OCI-M1 (cell line): ENCODE measurements at places on chromosomes 3 and 15.

GRCh38 chr3:147410526-147411237 is 1.5 kb downstream of the ZIC1 start:
- DNase-seq, result no peak

DNA sequence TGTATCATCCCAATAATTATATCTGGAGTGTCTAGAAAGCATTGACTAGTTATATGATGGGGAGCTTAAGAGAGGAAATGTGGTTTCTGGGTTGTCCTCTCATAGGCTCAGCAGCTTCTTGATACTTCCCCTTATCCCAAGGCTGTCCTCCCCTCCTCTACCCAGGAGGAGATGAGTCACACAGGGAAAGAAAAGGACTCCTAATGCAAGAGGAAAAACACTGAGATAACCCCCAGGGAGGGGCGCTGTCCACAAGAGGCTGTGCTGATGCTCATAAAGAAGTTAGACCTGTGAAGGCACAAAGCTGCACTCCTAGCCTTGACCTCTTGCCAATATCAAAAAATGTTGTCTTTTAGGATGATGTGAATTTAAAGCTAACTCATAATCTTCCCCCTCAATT is 28.8 kb upstream of the GYG1 start:
- peak; percentile 58 for DNase-seq

GRCh38 chr15:35141743-35142471 is 56.8 kb upstream of the NANOGP8 start:
- DNase-seq, result peak; percentile 80

DNA sequence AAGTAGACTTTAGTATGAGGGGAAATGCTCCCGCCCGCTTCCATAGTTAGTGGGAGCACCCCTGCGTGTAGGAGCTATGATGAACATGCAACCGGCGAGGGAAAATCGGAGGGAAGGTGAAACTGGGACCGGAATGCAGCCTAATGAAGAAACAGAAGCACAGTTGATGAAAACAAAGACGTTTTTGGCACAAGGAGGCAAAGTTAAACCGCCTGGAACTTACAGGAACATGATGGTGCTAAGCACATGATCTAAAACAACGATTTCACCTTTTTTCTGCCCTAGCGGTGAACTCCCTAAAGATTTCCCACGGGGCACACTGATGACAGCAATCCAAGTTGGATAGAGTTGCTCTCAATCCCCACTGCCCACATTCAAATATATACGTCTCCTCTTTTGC is 49.4 kb upstream of the SPATA12 start:
- DNase-seq, result no peak

- DNase-seq, result no peak
These were observed 37.6 kb upstream of the SLC22A13 start for GRCh38 chr3:38227989-38228388.

- DNase-seq, result peak; percentile 77
These were observed 17.7 kb downstream of the PTH1R start for GRCh38 chr3:46895204-46895660.

GRCh38 chr3:111152496-111152895 is 80.9 kb downstream of the NECTIN3 start:
- no peak for DNase-seq

- DNase-seq, result no peak
These were observed 126.9 kb upstream of the CNTN4 start for GRCh38 chr3:1971780-1972179.

DNA sequence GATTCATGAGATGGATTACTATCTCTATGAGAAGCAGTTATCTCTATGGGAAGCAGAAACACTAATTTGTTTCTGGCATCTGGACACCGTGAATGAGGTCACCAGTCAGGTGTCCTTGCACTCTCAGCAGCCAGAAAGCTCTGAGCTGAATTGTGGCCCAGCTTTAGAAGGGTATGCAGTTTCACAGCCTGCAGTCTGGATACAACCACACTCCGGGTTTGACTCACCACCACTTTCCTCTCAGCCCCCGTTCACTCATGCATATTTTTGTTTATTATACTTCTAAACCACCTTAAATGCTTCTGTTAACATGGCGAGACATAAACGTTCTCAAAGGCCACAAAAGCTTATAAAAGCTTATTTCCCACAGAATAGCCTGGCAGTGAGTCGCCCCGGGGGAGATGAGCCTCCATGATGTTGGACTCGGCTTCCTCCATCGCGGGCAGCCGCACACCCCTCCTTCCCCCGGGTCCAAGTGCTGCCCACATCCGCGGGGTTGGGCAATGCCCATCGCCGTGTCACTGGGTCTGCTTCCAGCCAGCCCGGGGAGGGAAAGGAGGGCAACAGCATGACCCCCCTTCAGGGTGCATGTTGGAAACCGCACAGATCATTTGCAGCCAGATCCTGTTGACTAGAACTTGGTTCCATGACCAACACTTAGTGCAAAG is 16.8 kb upstream of the SLC41A3 start:
- no peak for DNase-seq

- peak; percentile 12 for DNase-seq
These were observed 222.6 kb downstream of the ZNF385D start for GRCh38 chr3:21528291-21528995.

DNA sequence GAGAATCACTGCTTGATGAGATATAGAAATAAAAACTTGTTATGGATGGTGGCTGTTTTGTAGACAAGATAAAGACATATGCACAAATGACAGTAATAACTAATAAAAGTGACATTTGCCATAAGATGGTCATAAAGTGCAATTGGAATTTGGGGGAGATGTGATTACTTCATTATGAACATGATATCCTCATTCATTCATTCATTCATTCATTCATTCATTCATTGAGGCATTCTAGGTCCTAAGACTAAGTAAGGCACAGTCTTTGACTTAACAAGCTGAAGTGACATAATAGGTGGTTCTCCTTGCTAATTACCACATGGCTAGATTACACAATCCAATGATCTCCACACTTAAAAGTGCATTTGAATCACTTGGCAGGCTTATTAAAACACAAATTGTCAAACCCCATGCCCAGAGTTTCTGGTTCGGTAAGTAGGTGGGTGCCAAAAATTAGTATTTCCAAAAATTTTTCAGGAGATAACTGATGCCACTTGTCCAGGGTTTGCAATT is 18.9 kb downstream of the RAP2B start:
- DNase-seq, result no peak

GRCh38 chr3:110664148-110664547 is 407.5 kb upstream of the NECTIN3 start:
- no peak for DNase-seq

DNA sequence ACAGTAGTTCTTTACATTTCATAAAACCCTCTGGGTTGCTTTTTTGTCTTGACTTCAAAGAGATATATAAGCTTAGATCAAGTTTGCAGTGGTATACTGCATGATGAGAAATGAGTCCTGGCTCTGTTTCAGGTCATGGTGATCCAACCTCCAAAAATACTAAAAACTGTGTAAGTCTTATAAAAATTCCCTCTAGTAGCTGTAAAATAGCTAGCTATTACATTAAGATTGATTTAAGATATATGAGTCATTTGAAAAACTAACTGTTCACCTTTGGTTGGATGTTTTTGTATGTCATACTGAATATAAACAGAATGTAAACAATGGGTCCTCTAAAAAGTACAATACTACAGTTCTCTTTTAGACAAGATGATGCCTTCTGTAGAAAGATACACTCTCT is 879.2 kb downstream of the ROBO1 start:
- DNase-seq, result peak; percentile 2

DNA sequence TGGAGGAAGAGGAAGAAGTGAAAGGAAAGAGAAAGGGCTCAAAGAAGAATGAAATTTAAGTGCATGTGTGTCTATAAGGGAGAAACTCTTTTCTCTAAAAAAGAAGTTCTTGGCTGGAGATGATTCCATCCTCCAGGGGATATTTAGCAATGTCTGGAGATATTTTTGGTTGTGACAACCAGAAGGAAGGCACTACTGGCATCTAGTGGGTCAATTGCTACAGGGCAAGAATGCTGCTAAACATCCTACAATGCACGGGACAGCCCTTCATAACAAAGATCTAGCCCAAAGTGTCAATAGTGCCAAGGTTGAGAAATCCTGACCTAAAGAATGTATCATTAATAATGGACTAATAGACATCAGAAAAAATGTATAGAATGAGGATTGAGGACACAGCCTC is 57.4 kb upstream of the ST3GAL6 start:
- peak; percentile 31 for DNase-seq

DNA sequence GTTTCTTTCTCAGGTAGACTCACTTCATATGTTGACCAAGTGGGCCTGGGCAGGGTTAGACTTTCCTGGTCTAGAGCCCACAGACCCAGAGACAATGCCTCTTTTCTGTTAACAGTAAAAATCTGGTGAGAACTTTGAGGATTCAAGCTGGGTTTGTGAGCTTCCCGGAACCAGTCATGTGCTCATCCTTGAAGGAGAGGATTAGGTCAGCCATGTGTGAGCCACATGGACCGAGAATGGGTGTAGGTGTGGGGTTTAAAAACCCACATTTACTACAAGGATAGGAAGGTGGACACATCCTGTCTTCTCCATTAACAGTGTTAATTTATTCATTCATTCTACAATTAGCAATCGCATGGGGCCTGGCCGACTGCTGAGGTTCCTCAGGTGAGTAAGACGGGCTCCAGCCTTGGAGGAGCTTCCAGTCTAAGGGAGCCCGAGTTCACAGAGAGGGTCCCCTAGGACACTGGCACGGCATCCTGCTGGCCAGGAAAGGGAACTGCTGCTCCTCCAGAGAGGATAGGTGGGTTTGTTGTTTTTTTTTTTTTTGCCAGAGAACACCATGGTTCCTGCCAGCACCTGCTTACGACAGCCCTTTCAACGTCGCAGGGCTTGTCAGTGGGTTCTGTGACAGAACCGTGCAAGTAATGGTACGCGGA is 69.0 kb downstream of the SQOR start:
- no peak for DNase-seq

DNA sequence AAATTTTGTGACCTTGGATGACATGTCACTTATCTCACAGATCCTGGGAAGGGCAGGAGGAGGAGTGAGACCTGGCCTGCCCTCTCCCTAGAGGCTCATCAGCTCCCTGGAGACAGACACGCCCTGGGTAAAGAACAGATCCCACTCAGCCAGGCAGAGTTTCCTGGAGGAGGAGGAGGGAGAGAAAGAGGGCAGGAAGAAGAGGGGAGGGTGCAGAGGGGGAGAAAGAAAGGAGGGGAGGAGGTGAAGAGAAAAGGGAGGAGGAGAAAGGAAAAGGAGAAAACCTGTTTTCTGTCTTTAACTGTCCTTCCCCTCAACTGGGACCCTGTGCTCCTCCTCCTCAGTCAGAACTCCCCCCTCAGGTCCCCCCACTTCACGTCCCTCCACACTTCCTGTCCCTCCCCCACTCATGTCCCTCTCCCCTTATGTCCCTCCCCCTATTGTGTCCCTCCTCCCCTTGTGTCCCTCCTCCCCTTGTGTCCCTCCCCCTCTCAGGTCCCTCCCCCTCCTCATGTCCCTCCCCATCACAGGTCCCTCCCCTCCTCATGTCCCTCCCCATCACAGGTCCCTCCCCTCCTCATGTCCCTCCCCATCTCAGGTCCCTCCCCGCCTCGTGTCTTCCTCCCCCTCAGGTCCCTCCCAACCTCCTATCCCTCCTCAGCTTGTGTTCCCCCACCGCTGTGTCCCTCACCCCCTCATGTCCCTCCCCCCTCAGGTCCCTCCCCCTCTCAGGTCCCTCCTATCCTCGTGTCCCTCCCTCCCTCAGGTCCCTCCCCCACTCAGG is 52.3 kb upstream of the CGNL1 start:
- peak; percentile 93 for DNase-seq

DNA sequence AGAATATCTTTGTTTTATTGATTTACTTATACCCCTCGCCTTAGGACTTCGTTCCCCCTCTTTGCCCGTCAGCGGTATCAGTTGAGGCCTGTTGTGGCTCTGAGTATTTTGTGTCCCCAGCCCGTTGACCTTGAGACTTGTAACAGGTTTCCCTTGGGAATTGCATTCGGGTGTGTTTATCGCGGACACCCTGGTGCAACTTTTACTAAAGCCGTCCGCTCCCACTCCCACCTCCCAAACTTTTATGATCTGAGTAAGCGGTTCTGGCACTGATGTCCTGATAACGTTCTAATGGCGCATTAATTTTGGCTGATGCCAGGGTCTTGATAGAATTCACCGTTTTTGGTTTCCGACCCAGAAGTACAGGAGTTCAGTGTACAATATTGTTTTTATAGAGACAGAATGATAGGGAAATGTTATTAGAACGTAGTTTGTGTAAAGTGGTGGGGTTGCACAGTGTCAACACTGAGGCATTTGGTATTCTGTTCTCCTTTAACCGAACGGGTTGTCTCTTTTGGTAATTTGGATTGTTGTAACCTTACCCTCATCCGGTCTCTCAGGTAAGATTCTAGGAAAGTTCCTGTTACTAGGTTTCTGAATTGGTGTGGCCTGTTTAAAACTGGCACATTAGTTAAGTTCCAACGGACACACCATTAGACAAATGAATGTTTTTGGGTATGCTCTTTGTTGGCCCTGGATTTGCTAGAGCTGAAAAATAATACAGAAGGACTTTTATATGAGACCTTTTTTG is 47.8 kb downstream of the OIP5 start:
- peak; percentile 57 for DNase-seq

DNA sequence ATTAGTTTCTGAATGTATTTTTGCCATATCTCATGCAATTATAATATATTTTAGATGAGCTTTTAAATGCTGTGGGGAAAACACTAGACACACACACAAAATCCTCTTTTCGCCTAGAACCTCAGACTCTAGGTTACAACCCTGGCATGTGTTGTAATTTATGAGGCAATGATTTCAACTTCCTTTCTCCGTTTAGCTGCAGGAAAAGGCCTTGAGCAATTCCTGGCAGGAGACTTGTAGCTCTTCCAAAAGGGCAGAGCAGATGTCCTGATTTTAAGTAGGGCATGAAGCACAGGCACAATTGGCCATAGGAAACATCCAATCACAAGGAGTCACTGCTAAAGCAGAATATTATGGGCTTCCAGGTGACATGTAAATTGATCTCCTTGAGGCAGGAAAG is 82.0 kb downstream of the GPR156 start:
- DNase-seq, result no peak

GRCh38 chr15:48006031-48006511 is 114.7 kb upstream of the SLC24A5 start:
- DNase-seq, result no peak

DNA sequence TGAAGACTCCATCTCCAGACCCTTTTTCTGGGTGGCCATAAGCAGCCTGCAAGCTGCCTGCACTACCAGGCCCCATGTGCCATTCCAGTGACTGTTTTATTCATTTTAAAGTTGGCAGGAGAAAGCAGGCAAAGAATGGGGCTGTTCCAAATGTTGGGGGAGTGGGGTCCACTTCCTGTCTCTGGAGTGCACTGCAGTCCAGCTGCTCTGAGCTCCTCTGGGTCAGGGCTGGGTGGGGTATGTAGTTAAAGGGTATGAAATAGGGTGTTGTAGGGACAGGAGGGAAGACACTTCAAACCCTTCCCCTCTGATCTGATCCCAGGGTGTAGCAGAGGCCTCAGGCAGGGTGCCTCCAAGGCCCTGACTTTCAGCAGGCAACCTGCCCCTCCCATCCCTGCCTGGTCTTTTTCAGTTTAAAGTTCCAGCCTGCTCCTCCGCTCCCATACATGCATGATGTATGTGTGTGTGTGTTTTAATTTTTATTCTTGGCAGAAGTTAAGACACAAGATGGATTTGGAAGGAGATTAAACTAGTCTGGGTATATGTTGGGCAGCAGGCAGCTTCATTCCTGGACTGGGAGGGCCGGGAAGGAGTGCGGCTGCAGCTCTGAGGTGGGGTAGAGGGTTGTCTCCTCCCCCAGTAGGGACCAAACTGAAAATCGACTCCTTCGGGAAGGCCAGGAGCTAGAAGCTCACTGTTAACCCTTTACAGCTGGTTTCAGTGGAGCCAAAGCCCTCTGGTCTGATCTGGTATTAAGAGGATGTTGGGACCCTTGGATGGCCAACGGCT is 17.3 kb downstream of the BOC start:
- no peak for DNase-seq
